ENCODE measurements at places on chromosomes 4 and X.
A peak's percentile ranks its signal among the peaks of the same experiment; 100 is the strongest.

- peak; percentile 8 for DNase-seq
These were observed 61.4 kb downstream of the WFS1 start for GRCh38 chr4:6331018-6331417.

GRCh38 chr4:38979081-38979480, 53.1 kb downstream of the TMEM156 start:
- DNase-seq, result no peak

GRCh38 chr4:172844556-172844955, 324.1 kb upstream of the GALNT7 start:
- DNase-seq, result no peak

DNA sequence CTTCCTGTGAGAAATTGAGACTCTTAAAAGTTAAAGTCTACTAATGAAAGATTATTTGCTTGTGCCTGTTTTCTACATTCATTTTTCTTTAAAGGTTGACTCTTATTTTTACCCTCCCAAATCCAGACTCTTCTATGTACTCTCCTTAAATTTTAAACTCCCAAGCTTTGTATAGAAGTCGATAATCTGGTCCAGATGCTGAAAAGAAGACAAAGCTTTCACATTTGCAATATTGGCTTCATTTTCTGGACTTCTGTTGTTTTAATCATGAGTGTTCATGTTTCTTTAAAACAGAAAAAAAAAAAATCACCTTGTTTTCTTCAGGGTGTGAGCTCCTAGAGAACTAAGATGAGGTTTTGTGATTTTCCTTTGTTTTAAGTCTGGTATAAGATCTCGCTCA, 53.2 kb upstream of the TBC1D14 start:
- DNase-seq, result no peak

DNA sequence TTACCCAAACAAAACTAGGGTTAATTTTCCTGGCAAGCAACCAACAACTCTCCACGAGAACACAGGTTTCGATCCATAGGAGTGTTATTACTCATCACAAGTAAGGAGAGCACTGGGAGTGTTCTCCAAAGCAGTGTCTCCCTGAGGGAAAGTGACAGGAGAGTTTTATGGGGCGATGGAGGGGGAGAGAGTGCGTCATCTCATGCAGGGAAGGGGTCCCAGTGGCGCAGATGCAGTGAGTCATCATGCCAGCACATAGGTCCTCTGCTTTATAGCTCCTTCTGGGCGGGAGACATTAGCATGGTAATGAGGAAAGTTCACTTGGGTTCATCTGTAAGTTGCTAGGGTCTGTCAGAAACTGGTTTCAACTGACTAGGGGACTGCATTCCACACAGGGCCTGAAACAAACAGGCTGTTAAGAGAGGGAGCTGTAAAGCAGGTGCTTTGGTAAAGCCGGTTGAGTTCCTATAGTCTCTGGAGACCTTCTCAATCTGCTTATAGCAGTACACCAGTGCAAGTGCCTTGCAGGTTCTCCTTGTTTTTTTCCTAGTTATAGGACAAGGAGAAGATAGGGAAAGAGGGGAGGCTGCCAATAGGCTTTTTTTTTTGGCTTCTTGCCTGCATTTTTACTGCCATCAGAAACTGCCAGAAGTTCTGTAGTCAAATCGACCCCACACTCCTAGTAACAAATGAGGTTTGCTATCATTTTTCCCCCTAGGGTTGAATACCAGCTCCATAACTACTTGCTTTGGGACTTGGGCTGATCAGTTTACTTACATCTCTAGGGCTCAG, 12.8 kb upstream of the BOD1L1 start:
- no peak for DNase-seq
